Fibroblast of skin of right quadriceps (primary cell): ENCODE measurements at places on chromosomes 5 and 9.

DNA sequence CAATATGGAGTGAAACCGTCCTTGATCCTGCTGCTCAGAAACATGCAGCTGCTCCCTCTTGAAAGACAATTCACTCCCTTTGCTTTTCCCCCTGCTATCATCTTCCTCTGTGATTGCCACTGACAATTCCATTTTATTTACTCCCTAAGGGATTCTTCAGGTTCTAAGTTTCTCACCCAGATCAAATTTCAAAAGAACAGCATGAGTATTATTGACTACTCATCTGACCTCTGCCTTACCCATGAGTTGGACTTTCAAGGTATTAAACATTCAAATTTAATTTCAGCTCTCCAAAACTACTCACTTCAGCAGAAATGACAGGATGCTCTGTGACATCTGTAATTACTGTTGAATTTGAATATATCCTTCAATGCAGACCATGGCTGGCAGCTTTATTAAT is 236.5 kb upstream of the HAPLN1 start:
- DNase-seq, result no peak

DNA sequence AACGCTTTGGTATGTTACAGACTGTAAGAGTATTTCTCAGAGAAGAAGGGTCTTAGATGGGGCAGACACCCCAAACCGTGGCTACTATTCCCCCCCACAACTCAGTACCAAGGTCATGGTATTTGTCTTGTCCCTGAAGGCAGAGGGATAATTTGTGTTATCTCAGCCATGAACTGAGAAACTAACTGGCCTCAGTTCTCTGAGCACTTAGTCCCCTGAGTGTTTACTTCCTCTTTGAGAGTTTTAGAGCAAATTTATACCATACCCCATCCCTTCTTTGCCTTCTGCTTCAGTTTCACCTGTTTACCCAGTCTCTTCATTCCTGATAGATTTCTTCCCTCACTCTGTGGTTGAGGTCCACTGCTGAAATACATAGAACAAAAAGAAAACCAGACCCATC is 183.9 kb downstream of the LRRC70 start:
- no peak for DNase-seq

GRCh38 chr9:6764950-6765349 is 7.2 kb downstream of the KDM4C start:
- DNase-seq, result no peak

DNA sequence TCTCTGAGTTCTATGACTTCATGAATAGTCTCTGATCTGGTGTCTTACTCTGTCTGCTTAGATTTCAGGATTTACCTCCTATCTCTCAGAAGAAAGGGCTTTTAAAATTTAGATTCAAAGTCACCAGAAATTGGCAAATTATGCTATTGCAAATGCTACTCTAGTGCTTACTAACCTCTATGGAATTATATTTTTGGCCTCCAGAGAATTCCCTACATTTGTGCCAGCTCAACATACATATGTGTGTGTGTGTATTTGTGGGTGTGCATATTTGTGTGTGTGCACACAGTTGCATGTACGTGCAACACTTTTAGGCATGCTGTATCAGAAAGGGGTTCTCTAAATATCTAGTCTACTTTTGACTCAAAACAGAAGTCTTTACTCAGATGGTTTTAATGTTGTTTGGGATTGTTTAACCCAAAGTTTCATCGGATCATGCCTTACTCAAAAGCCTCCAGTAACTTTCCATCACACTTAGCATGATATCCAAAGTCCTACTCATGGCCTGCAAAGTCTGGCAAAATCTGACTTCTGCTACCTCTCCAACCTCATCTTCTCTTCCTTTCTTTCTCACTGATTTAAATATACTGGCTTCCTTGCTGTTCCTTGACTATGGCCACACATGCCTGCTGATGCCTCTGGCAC is 147.6 kb upstream of the NR3C1 start:
- DNase-seq, result peak; percentile 68

GRCh38 chr5:113354055-113354454 is 80.7 kb downstream of the TSSK1B start:
- DNase-seq, result no peak

GRCh38 chr9:115910959-115911358 is 242.6 kb upstream of the PAPPA start:
- DNase-seq, result no peak

DNA sequence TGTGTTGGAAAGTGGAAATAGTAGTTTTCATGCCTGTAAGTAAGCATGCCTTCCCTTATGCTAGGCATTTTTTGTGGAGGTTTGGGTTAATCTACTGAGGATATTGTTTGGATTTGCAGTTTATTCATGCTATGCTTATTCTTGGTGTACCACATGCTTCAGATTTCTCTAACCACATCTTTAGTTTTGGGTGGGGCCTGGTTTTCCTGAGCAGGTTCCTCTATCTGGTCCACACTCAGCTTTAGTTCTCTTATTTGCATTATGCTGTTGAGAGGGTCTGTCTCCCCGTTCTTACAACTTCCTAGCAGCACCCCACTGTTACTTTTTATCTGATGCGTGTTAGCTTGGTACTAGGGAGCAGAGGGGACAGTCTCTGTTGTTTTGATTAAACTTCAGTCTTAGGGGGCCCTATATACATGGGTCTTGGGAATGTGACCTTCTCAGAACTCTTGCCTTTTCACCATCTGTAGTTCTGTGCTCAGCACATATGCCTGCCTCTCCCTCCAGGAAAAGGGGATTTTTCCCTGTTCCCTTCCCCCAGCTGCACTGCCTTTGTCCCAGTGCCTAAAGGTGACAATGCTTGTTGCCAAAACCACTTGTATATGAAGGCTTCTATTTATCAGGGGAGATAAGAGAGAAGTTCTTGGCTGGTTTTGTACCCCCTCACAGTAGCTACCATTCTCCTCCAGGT is 10.0 kb upstream of the CAMK4 start:
- DNase-seq, result no peak

DNA sequence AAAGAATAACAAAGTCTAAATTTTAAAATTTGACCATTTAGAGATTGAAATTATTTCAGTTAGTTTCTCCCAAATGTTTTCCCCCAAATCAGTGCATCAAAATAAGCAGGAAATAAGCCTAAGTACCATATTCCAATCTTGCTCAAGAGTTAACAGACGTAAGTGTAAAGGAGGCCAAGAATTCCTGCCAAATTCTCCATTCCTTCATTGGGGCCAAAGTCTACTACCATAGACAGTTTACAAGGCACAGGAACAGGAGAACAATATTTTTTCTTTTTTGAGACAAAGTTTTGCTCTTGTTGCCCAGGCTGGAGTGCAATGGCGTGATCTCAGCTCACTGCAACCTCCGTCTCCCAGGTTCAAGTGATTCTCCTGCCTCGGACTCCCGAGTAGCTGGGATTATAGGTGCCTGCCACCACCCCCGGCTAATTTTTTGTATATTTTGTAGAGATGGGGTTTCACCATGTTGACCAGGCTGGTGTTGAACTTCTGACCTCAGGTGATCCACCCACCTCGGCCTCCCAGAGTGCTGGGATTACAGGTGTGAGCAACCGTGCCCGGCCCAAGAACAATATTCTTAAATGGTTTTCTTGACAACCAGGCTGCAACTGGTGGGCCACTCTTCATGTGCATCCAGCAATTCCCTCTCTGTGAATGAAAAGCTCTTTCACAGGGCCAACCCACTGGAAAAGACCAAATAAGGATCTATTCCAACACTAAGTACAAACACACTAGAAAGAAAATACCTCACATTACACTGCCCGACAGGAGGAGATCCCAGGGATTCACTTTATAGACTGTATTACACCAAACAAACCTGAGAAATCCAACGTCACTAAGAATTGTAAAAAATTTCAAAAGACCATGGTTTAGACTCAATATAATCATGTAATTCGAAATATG is 127.7 kb downstream of the MAPKAP1 start:
- no peak for DNase-seq

DNA sequence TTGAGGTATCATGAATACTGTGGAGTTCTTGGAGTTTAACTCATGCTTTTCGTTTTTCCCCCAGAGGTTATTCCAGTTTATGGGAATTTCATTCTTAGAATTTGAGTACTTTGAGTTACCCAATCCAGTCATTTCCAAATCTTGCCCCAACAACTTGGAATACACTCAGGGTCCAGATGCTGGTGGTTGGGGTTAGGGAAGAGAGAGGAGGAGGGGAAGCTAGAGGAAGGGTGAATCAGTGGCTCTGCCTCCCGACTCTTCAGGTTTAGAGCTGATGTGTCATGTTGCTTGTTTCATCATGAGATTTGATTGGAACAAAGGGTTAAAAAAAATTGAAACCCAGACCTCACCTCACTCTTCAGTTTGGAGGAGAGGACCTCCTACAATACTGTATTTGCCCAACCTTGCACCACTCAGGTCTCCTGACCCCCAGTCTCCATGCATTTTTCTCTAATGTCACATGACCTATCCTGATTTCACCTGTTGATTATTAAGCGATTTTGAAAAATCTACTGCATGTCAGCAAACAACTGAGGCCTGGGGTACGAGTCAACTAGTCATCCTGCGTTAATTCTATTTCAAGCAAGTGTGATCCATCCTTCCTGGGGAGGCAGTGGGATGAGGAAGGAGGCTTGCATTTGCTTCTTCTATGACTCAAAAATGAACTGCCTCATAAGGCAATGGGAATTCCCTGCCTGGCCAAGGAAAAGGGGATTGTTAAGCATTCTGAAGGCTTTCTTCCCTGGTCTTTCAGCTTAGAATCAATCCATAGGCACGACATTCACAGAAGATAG is 6.2 kb upstream of the SLC1A3 start:
- DNase-seq, result peak; percentile 94

DNA sequence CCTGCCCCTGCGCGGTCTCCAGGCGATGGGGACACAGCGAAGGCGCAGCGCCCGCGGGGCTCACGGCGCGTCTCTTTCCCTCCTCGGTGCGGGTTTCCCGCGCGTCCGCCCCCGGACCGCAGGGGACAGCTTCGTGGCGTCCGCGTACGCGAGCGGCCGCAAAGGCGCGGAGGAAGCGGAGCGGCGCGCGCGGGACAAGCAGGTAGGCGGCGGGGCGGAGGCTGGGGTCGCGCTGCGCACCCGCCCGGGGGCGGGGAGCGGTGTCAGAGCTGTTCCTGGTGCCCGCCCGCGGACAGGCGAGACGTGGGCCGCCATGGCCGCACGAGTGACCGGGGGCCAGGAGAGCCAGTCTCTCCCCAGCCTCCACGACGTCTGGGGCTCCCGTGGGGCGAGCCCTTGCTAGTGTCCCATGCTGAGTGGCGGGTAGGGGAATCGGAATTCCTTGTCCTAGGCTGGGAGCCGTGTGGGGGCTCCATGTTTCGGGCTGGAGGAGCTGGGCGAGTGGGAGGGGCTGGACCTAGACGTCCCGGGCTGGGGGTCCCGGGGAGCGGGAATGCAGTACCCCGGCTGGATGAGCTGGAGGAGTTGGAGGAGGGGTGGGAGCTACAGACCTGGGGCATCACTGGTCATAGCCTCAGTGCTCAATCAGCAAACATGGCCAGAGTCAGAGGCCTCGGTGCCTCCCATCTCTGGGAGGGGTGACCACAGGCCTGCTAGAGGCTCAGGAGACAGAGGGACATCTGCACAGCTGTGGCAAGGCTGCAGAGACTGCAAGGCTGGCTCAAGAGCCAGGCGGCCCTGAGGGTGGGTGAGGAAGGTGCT is 968 bp downstream of the NKD2 start:
- DNase-seq, result no peak
